ENCODE measurements at places on chromosomes 1 and 21.

GRCh38 chr1:17239420-17239819 is 9.5 kb upstream of the PADI3 start:
- no peak for DNase-seq

GRCh38 chr1:155062702-155063411 is 683 bp upstream of the EFNA4 start:
- DNase-seq: no peak

DNA sequence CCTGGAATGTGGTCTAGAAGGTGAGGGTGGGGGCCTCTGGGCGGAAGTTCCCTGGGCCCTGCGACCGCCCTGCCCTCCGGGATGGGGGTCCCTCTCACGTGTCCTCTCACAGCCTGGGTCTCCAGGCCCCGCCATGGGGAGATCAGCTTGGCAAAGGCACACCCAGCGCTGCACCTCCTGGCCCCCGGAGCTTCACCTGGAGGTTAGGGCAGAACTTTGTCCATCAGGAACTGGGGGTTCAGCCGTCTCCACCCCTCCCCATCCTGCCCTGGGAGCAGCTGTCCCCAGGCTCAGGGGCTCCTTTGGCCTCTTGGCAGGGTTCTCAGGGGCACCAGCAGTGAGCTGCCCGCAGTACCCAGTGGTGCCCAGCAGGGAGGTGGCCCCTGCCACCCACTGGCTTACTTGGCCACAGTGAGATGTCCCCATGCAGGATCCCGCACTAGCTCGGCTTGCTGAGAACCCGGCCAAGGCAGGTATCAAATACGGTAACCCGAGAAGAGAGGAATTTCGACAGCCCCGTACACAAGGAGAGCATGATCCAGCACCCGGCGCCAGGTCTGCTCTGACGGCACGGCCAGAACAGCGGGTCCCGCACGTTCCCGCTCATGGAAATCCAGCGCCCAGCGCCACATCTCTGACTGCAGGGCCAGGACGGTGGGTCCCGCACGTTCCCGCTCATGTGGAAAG is 36.7 kb downstream of the RRP1 start:
- DNase-seq: no peak

- peak; percentile 71 for DNase-seq
These were observed 251.0 kb downstream of the RHOU start for GRCh38 chr1:228986093-228986904.

GRCh38 chr1:95201905-95202304 is 32.1 kb upstream of the RWDD3 start:
- DNase-seq: no peak

- no peak for DNase-seq
These were observed 171.9 kb upstream of the NR5A2 start for GRCh38 chr1:199855580-199855979.

DNA sequence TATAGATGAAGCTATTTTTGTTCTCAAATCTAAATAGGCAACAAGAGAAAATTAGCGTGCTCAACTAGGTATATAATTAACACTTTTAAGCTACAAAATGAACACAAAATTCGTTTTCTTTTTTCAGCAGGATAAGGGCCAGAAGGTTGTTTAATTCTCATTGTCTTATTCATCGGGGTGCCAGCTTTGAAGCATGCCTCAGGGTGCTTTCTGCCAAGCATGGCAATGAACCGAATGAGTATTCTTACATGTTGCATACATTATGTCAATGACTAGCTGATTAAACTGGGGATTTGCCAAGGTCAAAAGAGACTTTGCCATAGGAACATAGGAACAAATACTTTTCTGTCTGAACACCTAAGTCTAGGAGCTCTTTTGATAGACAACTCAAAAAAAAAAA is 102.0 kb upstream of the MAP1LC3C start:
- DNase-seq: no peak

GRCh38 chr1:90798344-90798743 is 81.2 kb upstream of the BARHL2 start:
- DNase-seq: no peak

GRCh38 chr1:212628046-212628445 is 19.5 kb downstream of the ATF3 start:
- DNase-seq: no peak

Measured in vagina (tissue), 2 donors.